ENCODE measurements at places on chromosomes 11 and 22.

GRCh38 chr11:69385144-69385820 lies 91.3 kb downstream of the MYEOV start:
- DNase-seq = no peak

GRCh38 chr11:114284021-114284420 lies 12.2 kb upstream of the NNMT start:
- no peak for DNase-seq

GRCh38 chr22:39680486-39680885 lies 109.9 kb downstream of the CACNA1I start:
- DNase-seq = no peak

GRCh38 chr11:68468217-68468828 lies 7.8 kb downstream of the PPP6R3 start:
- DNase-seq = no peak

- no peak for DNase-seq
These were observed 30.5 kb downstream of the MRGPRD start for GRCh38 chr11:68950270-68950669.

- no peak for DNase-seq
These were observed 10.0 kb downstream of the IL2RB start for GRCh38 chr22:37139762-37140161.

GRCh38 chr22:30582788-30583545 lies 8.5 kb upstream of the GAL3ST1 start:
- no peak for DNase-seq

DNA sequence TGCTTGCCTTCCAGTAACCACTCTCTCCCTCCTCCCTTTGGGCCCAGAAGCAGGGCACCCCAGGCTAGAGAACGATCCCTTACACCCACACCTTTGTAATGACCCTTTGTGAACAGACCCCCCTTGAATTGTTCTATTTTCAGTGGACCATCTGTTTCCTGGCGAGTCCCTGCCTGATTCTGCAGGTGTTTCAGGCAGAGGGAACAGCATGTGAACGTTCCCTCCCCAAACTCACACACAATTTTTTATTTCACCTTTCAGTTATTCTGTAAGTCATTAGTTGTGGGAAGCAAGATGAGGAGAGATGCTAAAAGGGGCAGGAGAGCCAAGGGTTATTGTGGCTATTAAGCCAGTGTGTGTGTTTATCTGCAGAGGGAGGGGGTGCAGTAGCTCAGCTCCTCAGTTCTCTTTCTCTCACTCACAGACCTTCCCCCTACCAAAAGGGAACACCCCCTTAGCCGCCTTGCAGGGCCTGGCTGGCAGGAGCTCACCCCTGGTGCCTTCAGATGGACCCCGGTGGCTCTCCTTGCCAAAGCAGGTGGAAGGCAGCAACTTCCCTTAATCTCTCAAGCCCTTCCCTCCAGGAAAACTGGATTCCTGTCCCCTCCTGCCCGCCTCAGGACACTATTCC lies 64.8 kb upstream of the SPON1 start:
- no peak for DNase-seq

- no peak for DNase-seq
These were observed 5.4 kb upstream of the KCNJ4 start for GRCh38 chr22:38460426-38460840.

DNA sequence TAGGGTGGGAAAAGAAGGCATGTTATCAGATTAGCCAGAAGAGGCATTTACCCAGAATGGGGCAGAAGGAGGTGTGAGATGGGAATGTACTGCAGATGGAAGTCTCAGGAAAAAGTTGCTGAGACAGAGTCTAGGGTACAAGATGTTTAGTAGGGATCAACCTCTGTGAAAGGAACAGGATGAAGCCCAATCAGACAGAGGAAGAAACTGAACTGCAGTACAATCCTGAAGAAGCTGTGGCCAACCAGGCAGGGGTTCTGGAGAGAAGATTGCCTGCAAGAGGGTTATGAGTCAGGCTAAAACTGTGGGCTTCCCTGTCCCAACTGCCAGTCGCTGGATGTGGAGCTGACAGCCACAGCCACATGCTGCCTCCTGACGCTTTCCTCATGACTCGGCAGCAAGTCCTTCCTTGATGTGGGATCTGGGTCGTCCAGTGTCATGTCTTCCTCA lies 64.0 kb downstream of the CWC15 start:
- no peak for DNase-seq

- no peak for DNase-seq
These were observed 21.8 kb downstream of the RTN4RL2 start for GRCh38 chr11:57481915-57482781.

GRCh38 chr22:30949934-30950660 lies 18.5 kb downstream of the MORC2 start:
- no peak for DNase-seq

DNA sequence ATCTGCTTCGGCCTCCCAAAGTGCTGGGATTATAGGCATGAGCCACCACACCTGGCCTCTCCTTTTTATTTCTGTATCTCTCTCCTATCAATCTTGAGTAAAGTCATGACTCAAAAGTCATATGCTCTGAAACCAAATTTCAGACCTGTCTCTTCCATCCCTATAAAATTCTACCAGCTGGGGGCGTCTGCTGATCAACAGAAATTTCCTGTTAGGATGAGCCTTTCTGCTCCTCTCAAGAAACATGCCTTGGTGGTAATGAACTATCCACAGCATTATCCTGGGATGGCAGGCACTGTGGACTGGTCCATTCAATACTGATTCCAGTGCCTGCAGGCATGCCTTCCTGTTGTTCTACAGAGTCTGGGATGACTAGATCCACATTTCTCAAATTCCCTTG lies 472.6 kb downstream of the NELL1 start:
- DNase-seq = no peak

- DNase-seq = no peak
These were observed 15.9 kb downstream of the INCENP start for GRCh38 chr11:62139526-62140303.

DNA sequence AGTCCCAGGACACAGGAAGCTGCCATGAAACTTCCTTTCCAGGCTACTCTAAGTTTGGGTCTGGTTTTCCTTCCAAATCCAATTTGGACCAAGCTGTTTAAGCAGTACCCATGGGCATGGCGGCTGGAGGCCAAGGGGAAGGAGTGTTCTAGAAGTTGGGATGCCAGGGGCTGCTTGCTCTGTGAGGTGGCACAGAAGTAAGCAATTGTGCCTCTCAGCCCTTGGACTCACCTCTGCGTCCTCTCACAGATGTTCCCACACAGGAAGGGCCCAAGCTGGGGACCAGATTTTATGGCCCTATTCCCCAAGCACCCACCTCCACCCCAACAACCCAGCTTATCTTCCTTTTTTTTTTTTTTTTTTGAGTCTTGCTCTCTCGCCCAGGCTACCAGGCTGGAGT lies 3.5 kb upstream of the DGAT2 start:
- no peak for DNase-seq

DNA sequence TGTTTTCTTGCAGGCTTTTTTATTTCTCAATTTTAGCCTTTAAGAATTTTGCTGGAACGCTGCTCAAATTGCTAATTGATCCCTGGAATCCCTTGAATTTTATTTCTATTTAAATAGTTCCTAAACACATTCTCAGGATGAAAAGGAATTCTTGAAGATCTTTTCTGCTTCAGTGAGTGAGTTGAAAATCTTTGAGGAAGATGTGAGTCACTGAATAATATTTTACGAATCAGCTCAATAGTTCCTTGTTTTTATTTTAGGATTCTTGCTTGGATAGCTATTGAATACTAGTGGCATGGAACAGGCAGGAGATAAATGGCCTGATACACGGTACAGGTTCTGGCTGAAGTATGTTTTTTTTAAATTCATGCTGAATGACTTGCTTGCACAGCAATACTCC lies 194.6 kb upstream of the CCDC90B start:
- DNase-seq = no peak

GRCh38 chr22:28759861-28760560 lies 12.5 kb upstream of the CCDC117 start:
- DNase-seq = no peak

GRCh38 chr11:76861490-76861953 lies 804 bp downstream of the ACER3 start:
- DNase-seq = no peak

- no peak for DNase-seq
These were observed 874.4 kb downstream of the NTM start for GRCh38 chr11:132244846-132245245.

DNA sequence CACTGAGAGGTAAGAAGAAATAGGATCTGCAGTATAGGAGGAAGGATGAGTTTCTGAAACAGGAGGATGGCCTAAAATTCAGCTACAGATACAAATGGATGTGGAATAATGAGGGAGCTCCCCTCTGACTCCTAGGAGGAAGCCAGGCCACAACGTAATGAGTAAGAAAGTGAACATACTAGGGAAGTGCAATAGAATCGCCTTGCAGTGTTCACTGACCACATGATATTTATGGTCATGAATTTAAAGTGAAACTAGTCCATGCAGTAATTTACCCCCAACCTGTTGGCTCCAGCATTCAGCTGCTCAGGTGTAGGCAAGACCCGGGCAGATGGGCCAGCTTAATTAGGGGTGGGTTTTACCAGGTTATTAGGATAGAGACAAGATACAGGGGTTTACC lies 101.7 kb downstream of the DEUP1 start:
- no peak for DNase-seq

DNA sequence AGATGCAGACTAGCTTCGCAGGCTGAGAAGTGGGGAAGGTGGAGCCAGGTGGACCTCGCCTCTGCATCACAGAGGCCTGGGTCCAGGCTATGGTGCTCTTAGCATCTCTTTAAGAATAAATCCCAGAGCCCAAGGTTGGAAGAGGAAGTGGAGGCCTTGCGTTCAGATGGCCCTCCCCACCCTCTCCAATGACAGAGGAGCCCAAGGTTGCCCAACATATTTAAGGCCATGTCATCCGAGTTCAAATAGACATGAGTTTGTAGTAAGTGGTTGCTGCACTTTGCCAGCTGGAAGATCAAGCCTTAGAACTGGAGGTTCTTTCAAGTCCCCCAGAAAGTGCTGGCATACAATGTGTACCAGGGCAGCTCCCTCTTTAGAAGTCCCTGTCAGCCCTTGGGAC lies 47.1 kb upstream of the HORMAD2 start:
- DNase-seq = no peak

- no peak for DNase-seq
These were observed at the start of gene NCF4 for GRCh38 chr22:36860821-36861659. NCF4 (plus strand) TSS chr22:36861006; CDS start chr22:36861172, 166 bp downstream.

DNA sequence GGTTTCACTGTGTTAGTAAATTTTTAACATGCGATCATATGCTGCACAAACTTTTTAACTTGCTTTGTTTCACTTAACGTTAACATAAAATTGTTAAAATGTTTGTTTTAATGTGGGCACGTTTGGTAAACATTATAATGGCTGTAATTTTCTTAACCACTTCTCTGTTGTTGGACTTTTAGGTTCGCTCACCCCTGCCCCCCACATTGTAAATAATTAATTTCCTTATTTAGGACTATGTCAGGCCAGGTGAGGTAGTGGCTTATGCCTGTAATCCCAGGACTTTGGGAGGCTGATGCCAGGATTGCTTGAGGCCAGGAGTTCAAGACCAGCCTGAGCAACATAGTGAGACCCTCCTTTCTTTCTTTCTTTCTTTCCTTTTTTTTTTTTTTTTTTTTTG lies 6.7 kb upstream of the DIXDC1 start:
- DNase-seq = no peak

DNA sequence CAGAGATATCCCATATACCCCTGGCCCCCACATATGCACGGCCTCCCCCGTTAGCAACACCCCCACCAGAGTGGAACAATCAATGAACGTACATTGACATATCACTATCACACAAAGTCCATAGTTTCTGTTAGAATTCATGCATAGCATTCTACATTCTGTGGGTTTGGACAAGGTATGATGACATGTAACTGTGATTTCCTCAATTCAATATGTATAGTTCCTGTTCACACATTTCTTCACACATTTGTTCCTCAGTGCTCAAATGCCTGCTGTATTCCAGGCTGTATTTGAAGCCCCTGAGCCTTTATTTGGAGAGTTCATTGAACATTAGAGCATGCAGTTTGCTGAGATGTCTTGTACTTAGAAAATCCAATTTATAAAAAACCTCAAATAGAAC lies 69.9 kb downstream of the PTPRJ start:
- DNase-seq = no peak

DNA sequence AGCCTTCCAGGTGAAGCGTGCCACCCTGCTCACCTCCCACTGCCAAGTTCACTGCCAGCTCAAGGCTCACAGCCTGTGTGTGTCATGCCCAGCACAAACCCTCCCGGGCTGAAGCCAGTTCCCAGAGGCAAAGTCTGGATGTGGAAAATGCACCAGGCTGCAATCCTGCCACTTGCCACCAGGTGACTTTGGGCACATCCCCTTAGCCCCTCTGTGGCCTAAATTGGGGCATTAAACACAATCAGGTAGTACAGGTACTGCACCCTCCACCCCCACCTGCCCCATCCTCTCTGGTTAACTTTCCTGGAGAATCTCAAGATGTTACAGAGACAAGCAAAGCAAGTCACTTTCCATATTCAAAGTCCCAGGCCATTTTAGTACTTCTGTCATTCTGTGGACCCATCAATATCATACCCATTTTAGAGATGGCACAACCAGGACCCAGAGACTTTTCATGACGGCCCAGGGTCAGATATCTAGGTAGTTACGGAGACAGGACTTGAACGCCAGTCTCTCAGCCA lies 1.8 kb upstream of the RASD2 start:
- DNase-seq = no peak

- no peak for DNase-seq
These were observed 3.4 kb upstream of the MUC5B start for GRCh38 chr11:1219446-1219833.

- DNase-seq = no peak
These were observed 101.2 kb upstream of the HSD17B12 start for GRCh38 chr11:43579171-43579918.

GRCh38 chr11:117910941-117911655 lies 18.1 kb downstream of the TMPRSS13 start:
- DNase-seq = no peak

GRCh38 chr22:42291287-42291686 lies 20.8 kb upstream of the TCF20 start:
- DNase-seq = no peak

DNA sequence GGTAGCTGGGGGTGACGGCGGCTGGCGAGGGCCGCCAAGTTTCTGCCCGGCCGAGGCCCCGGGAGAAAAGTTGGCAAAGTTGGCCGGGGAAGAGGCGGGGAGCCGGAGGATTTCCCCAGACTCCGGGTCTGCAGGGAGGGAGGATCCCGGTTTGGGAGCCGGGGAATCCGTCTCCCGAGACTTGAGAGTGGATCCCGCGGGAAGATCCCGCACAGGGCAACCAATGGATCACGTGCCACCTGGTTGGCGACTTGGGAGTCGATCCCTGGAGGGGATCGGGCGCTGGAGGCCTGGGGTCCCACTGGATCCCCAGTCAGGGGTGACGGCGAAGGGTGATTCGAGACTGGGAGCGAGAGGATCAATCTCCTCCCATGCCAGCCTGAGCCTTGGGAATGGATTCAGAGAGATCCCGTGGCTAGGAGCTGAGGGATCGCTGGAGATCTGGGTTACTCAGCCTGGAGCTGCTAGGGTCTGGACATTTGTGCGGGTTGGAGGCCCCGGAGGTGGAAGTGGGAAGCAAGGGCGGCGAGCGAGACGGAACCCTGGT lies 394 bp downstream of the KIAA1671 start:
- DNase-seq = peak; percentile 46

- DNase-seq = no peak
These were observed 58.7 kb downstream of the CTTN start for GRCh38 chr11:70456921-70457532.

Measured in T1000 (cell line).